Putamen (tissue), 1 donor: ENCODE measurements at places on chromosomes 3 and 15.

DNA sequence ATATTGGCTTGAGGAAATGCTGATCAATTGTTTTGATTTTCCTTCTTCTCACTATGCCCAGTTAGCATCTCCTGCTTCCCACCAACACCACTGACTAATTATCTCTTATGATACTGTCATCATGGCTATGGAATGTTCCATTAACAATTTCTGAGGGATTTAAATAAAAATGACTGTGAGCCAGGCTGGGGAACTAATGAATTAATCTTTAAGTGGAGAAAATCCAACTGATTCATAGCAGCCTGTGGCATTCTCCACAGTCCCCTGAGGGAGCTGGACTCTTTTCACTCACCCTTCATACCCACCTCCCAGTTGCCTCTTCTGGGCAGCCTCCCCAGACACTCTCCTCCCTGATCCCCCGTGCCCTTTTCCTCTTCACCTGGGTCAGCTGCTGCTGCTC is 353.6 kb downstream of the CLSTN2 start:
- no peak for DNase-seq

- DNase-seq: no peak
Measured at GRCh38 chr3:66322436-66322835, 101.6 kb downstream of the SLC25A26 start.

DNA sequence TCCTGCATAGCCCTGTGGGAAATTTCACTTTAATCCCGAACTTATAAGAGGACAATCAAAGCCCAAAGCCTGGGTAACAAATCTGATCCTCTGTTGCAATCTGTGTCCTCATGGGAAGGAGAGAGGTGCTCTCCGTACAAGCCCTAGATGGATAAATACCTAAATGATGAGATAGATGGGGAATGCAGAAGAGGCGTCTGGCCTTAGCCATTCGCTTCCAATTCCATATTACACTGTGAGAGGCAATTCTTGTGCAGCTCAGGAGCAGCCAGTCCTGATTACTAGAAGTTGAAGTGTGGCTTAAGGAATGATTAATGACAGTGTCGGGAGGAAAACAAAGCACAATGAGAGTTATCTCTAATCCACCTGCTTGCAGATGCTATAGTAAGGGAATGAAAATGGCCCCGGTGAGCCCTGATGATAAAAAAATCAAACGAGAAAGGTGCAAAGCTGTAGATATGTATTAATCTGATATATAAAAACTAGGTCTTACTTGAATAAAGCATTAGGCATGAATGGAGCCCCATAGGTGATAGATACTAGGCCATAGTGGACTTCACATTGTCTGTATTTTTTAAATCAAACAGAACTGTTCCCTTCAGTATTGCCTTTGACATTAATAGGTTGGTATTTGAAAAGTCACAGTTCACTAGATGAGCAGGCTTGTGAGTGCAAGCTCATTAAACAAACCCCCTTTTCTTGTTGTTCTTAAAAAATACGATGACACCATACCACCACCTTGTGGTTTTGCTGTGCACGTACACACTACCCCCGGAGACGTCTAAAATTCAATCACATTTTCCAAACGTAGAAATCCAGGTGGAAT is 54.2 kb upstream of the TMCO5A start:
- DNase-seq: no peak

- DNase-seq: peak; percentile 72
Measured at GRCh38 chr3:143674100-143674968, 173.9 kb downstream of the SLC9A9 start.

DNA sequence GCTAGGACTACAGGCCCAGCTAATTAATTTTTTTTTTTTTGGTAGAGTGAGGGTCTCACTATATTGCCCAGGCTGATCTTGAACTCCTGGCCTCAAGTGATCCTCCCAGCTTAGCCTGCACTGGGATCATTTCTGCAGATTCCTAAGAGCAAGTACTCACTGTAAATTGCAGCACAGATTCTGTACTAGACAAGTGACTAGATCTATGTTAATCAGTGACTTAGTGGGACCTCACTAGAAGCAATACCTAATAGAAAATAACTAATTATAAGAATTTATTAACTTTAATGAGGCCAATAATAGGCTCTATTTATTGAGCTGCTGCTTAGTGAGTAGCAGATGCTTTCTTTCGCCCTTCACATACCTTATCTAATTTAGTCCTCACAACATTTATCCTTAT is 10.6 kb upstream of the UTS2B start:
- no peak for DNase-seq

DNA sequence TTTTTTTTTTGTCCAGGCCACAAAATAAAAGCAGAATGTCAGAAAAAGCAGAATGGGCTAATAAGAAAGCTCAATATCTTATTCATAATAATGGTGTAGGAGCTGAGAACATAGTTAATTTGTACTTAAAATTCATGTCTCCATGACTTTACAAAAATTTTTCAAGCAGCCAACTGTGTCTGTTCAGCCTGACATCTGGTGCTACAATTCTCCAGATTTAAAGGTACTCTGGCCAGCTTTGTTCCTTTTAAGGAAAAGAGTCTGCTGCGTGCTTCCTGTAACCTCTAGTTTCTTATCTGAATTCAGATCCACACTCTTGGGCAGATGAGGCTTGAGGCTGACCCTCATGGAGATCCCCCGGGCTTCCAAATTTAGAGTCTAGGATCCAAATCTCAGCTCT is 8.7 kb upstream of the RFX7 start:
- DNase-seq: no peak

- no peak for DNase-seq
Measured at GRCh38 chr15:66069751-66070150, 183.8 kb downstream of the MEGF11 start.

DNA sequence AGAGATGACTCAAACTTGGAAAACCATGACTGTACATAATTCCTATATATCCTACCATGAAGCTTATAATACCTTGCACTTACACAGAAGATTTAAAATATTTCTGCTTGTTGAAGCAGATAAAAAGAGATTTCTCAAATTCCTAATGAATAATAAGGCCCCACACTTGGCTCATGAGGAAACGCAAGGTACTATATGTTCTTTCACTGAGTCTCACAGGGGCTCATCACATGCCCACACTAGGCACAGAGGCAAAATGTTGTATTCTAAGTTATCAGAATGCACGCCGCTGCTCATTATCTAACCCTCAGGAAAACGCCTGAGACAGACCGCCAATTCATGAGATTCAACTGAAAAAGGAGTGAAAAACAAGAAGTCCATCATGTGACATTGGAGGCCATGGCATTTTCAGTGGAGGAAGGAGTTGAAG is 5.6 kb downstream of the MYO1E start:
- no peak for DNase-seq

DNA sequence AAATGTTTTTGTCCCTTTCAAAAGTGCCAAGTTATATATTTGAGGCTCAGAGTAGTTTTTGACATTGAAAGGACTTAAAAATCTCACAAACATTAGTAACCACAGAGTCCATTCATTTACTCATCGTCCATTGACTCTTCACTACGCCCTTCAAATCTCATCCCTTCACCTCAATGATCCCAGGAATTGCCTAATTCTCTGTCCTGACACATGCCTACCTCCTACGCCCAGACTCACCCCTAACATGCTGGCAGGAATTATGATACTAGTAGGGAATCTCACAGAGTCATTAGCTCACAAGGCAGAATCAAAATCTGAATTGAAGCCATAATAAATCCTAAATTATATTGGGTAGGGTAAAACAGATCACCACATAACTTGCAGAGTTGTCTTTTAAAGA is 410.1 kb downstream of the RAP2B start:
- DNase-seq: no peak

DNA sequence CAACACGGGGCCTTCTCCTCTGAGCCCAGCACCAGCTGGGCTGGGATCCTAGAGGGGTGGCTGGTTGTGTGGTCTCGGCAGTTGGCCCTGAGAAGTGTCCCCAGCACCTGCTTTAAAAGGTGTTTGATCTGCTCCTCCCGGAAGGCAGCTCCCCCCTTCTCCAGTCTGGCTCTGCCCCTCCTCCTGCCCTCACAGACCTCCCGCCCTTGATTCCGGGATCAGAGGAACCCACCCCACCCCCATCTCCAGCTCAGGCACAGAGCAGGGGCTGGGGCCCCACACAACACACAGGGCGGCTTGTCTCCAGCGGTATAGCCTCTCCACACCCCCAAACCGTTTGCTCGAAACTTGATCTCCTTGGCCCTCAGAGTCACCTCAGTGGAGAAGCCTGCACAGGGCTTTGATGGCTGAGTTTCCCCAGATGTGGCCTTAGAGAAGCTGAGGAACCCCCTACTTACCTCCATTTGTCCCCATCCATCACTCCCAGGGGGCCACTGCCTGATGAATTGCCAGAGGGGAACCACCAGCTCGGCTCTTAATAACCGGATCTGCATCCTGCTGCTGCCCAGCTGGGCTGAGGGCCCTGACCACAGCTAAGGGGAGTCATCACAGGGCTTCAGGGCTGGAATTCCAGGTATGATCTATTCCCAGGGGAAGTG is 6.4 kb upstream of the STRA6 start:
- no peak for DNase-seq

- no peak for DNase-seq
Measured at GRCh38 chr15:66720206-66721010, 18.4 kb downstream of the SMAD6 start.

GRCh38 chr3:12796171-12797123 is at the start of gene CAND2:
TSS of gene CAND2 (plus strand) at chr3:12796680. CDS start at chr3:12796721, 41 bp downstream.
- peak; percentile 64 for DNase-seq

DNA sequence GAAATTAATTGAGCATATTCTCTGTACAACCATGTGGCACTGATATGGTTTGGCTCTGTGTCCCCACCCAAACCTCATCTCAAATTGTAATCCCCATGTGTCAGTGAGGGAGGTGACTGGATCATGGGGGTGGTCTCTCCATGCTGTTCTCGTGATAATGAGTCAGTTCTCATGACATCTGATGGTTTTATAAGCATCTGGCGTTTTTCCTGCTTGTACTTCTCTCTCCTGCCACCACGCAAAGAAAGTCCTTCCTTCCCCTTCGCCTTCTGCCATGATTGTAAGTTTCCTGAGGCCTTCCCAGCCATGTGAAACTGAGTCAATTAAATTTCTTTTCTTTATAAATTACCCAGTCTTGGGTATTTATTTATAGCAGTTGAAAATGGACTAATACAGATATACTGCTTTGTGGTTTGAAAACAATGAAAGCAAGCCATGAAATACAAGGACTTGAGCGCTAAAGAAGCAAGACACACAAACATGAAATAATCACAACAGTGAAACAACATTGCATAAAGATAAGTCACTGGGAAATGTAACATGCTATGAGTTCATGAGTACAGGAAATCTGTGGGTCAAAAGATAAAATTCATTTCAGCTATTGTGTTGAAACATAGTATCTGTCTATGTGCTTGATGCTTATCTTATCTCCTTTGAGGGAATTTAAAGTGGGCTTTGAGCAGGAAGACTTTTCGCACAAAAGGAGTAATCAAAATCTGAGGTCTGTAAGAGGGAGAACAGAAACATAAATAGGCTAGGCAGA is 288.7 kb downstream of the GBE1 start:
- DNase-seq: no peak
